ENCODE measurements at places on chromosomes 12 and 14.

DNA sequence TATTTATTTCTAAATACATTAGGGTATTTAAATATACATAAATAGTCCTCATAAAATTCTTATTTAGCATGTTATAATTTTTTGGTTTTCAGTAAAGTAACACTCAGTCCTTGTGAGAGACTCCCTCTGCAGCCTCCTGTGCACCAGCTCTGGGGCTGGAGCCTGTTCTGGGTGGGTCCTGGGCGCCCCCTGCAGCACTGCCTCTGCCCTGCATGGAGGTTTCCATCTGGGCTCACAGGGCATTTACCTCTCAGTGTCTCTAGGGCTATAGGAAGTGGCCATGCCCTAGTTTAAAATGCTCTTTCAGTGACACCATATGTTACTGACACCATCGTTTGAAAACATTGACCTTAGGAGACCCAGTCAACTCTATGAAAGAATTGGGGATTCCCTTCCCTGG lies 1155.2 kb downstream of the TMEM121 start:
- DNase-seq: no peak

- no peak for DNase-seq
Measured at GRCh38 chr12:60152756-60153155, 556.9 kb downstream of the SLC16A7 start.

GRCh38 chr14:52079239-52079959 lies 10.5 kb upstream of the NID2 start:
- no peak for DNase-seq

- DNase-seq: no peak
Measured at GRCh38 chr12:13000925-13001774, 1.1 kb upstream of the HEBP1 start.
